ENCODE measurements at places on chromosomes 7 and 10.

GRCh38 chr10:79063661-79064492 is 4.9 kb upstream of the ZMIZ1 start:
- no peak for DNase-seq

GRCh38 chr7:158649279-158649678 is 55.3 kb downstream of the NCAPG2 start:
- DNase-seq: no peak

- no peak for DNase-seq
Observed at GRCh38 chr7:74032191-74032490, 4.2 kb downstream of the ELN start.

DNA sequence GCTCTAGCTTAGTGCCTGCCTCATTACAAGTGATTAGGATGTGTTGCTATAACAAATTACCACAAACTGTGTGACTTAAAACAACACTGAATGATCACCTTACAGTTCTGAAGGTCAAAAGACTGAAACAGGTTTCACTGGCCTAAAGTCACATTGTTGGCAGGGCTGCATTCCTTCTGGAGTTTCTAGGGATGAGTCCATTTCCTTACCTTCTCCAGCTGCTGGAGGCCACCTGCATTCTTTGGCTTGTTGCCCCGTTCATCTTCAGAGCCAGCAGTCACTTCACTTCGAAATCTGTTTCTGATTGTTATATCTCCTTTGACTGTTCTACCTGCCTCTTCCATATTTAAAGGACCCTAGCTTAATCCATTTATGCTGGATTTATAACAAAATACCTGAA is 69.4 kb upstream of the MTPN start:
- no peak for DNase-seq

DNA sequence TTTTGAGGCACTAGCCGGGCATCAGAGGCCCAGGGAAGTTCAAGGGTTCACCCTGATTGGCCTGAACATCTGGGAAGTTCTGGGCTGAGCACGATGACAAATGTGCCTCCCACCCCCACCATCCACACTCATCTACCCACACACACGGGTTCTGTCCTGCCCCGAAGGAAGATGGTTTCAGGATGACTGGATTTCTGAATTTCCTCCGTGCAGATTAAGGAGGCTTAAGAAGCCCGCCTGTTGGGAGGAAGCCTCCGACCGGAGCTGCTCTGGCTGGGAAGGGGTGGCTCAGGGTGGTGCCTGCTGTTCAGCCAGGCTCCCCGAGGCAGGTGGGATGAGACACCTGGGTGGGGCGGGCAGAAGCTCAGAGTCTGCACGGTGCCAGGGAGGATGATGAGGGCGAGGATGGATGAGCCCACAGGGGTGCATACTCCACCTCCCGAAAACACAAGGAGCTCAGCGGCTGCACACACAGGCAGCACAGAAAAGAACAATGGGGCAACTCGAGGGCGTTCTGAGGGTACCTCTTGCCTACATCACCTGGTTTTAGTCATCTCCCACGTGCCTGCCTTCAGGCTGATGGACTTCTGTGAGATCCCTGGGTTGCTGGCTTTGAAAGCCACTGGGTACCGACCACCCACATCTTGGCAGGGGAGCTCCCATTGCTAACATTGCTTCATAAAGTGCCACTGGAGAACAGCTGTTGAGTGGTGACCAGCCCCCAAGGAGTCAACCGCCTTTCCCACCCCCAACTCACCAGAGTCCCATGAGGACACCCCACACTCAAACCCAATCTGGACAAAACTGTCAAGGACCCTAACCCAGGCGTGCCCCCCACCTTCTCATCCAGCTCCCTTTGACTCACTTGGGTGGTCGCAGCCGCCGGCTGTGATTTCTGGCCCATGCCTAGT is 41.2 kb downstream of the CALML3 start:
- DNase-seq: no peak

GRCh38 chr7:80659120-80660055 is 20.9 kb downstream of the CD36 start:
- DNase-seq: no peak

GRCh38 chr10:14116837-14117236 is 213.9 kb downstream of the FRMD4A start:
- DNase-seq: peak; percentile 34

GRCh38 chr7:95602421-95602820 is 6.1 kb upstream of the PDK4 start:
- no peak for DNase-seq

DNA sequence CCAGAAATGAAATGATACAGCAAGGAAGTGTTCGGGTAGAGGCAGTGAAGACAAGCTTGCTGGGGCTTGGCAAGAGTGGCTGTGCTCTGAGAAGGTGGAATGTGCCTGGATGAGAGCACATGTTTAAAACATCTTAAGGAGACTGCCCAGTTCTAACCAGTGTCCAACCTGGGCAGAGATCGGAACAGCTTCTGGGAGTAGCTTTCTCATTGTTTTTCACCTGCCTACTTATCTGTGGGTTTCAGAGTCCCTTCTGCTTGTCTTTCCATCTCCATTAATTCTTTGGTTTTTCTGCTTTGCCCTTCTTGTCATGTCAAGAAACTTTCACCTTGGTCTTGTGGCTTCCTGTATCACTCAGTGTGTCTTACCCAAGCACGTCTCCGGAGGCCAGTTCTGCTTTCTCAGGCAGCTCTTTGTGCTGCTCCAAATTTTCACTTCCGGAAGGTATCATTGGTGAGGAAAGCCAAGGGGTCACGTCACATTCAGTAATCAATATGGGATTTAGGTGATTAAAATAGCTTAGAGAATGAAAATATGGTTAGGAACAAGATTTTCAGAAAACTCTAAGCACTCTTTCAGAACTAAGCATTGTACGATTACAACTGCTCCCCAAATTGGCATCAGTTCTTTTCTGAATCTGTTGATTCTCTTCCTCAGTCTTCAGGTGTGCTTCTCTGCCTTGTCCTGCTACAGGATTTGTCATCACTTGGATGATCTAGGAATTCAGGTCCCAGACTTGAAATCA is 5.5 kb upstream of the LAMB4 start:
- no peak for DNase-seq

- no peak for DNase-seq
Observed at GRCh38 chr10:114259824-114260223, 20.8 kb downstream of the VWA2 start.

DNA sequence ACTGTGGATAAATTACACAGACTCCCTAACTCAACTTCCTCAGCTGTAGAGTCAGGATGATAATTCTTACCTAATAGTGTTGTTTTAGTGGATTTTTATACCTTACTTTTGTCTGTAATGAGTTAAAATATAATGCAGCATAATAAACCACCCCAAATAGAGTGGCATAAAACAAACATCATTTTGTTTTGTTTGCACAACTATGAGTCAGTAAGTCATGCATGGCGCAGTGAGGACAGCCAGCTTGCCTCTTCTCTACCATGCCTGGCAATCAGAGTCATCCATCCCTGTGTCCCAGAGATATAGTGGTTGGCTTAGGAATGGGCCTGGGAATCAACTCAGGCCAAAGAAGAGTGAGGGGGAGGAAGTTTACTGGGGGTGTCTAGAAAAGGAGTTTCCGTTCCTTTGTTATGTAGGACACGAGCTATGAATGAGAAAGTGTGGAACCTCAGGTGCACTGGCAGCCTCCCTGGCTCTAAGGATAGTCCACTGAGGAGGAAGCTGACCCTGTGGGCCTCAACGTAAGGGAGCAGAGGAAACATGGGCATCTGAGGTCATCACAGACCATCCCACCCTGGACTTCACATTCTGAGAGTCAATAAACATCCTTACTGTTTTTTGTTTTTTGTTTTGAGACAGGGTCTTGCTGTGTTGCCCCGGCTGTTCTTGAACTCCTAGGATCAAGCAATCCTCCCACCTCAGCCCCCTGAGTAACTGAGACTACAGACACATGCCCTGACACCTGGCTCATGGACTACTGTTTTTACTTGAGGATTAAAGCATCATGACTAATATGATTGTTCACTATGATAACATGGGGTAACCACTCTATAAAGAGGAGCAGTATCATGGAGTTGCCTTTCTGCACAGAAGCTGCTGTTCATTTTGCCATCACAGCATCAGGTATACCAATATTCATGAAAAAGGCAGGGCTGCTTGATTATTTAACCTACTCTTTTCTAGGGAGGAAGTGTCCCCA is 21.0 kb upstream of the GRB10 start:
- DNase-seq: no peak

DNA sequence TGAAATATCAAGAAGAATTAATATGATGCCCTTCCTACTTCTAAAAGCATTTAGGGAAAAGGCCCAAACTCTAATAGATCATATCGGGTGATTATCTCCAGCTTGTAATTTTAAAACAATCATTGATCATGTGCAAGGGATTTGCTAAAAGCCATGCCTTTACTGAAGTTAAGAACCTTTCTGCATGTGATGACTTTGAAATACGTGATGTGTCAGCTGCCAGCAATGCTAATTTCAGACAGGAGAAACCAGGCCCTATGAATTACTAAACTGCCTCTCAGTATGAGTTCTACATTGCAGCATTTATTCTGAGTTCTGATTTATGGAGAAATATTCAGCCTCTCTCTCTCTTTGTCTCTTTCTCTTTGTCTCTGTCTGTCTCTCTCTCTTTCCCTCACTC is 203.6 kb upstream of the AKR1E2 start:
- no peak for DNase-seq

- DNase-seq: peak; percentile 58
Observed at GRCh38 chr10:48509974-48510692, 94.7 kb downstream of the ARHGAP22 start.

- DNase-seq: no peak
Observed at GRCh38 chr10:25555865-25556264, 378.2 kb upstream of the MYO3A start.

GRCh38 chr10:47104786-47105385 is 193.7 kb downstream of the PTPN20 start:
- peak; percentile 77 for DNase-seq

GRCh38 chr7:128039544-128039953 is 8.3 kb upstream of the LRRC4 start:
- DNase-seq: no peak

- DNase-seq: no peak
Observed at GRCh38 chr10:70886921-70887665, 1.3 kb downstream of the PCBD1 start.

- no peak for DNase-seq
Observed at GRCh38 chr7:81187753-81188152, 268.9 kb upstream of the SEMA3C start.

DNA sequence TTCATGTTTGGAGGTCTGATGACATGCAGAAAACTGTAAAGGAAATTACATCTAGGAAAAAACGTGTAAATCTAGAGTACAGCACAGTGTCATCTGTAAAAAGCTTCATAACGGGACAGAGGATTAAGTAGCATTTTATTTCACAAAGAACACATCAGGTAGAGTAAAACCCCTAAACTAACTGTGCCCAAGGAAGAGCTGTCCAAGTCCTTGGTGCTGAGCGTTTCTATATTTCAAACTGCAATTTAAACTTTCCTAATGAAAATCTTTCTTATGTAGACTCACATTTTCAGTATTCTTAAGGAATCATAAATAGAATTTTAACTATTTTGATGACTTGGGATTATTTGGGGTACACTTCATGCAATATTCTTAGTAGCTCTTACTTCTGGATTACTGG is 646.2 kb downstream of the IPMK start:
- no peak for DNase-seq

GRCh38 chr10:118442032-118442431 is 99.9 kb upstream of the FAM204A start:
- no peak for DNase-seq

GRCh38 chr10:85831422-85831821 is 535.2 kb downstream of the GRID1 start:
- DNase-seq: no peak

DNA sequence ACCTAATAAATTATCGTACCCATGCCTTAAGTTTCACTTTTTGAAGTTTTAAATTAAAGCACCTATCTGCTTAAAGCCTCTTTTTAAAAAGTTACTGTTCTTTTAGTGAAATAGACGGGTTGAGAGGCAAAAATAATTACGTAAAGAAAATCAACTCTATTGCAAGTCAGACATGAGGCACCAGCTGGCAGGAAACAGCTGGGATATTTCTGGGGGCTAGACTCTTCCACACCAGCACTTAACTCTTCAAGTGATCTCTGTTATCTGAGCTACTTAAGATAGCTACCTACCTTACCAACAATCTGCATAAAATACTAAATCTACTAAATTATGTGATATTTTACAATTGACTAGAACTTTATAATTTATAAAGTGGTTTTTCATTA is 35.8 kb downstream of the GBF1 start:
- no peak for DNase-seq

DNA sequence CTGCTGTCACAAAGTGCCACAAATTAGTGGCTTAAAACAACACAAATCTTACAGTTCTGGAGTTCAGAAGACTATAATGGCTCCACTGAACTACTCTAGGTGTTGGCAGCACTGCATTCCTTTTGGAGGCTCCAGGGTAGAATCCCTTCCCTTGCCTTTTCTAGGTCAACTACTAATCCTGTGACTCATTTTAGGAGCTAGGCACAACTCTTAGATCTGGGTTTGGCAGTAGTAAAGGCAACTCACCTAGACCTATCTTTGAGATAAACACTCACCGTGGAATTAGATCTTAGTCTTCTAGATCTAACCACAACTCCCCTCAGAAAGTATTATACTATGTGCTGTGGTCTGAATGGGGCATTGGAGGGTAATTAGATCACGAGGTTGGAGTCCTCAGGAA is 60.4 kb downstream of the ANKIB1 start:
- DNase-seq: no peak

GRCh38 chr7:45682836-45683555 is 108.8 kb downstream of the ADCY1 start:
- DNase-seq: peak; percentile 67

- DNase-seq: no peak
Observed at GRCh38 chr7:159070431-159071148, 74.1 kb downstream of the VIPR2 start.

- no peak for DNase-seq
Observed at GRCh38 chr7:13822678-13823077, 166.8 kb downstream of the ETV1 start.

- no peak for DNase-seq
Observed at GRCh38 chr7:26699766-26700165, 164.6 kb downstream of the SKAP2 start.

Measured in vagina (tissue), 2 donors.